ENCODE measurements at places on chromosomes 5 and 9. TPM values are rescaled to one million over a fixed set of nuclear protein-coding genes. Genes with fewer than 3 reads are reported as not detected.
A peak's percentile ranks its signal among the peaks of the same experiment; 100 is the strongest.

- DNase-seq, result no peak
These were observed 90.2 kb upstream of the CACNA1B start for GRCh38 chr9:137787381-137787780.

DNA sequence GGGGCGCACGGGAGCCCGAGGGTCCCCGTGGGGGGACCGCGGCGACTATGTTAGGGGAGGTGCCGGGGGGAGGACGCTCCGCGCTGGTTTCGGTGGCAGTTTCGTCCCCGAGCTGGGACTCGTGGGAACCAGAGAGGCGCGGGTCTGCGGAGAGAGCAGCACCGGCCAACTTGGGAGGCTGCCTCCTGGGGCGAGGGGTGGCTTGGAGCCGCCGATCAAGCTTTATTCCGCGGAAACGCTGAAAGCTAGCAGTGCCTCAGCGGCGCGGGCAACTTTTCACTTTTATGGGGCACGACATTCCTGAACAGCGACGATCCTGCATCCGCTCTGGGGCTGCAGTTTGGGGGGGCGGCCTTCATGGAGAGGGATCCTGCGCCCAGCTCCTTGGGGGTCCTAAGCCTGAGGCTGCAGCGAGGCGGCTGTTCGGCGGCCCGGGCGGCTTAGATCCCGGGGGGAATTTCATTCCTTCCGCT is 369 bp downstream of the OCLN start:
- peak; percentile 10 for DNase-seq

CD180 gene
- total RNA-seq, result not detected

GRCh38 chr5:154620411-154620810 is 134.8 kb upstream of the LARP1 start:
- no peak for DNase-seq

- peak; percentile 98 for DNase-seq
These were observed 30.4 kb downstream of the JADE2 start for GRCh38 chr5:134555890-134556311.

GRCh38 chr9:131623655-131624330 is 78.5 kb downstream of the PRRT1B start:
- DNase-seq, result no peak

DNA sequence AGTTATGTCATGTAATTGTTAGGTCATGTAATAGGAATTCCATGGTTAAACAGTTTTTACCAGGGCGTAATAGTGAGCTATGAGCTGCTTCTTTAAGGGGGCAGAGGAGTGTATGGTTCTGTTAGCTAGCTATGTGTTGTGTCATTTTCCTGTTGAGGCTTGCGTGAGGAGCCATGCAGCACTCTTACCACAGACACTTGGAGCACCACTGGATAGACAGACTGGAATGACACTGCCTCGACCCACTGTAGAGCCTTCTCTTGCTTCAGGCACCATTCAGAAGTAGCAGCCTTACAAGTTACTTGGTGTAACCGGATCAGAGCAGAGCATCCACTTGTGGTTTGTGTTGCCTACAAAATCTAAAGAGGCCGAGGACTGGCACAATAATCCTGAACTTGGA is 28.3 kb upstream of the STOM start:
- DNase-seq, result no peak

GRCh38 chr5:150263801-150264621 is 25.6 kb downstream of the CAMK2A start:
- no peak for DNase-seq

PCDHGA10 gene
- not detected for total RNA-seq

FAM153A gene
- total RNA-seq, result 65.4 TPM

GRCh38 chr9:6055216-6055615 is 39.8 kb upstream of the RANBP6 start:
- peak; percentile 58 for DNase-seq

IFNA21 gene
- total RNA-seq, result not detected

GRCh38 chr5:109038209-109038840 is 290.6 kb downstream of the FER start:
- DNase-seq, result no peak

DNA sequence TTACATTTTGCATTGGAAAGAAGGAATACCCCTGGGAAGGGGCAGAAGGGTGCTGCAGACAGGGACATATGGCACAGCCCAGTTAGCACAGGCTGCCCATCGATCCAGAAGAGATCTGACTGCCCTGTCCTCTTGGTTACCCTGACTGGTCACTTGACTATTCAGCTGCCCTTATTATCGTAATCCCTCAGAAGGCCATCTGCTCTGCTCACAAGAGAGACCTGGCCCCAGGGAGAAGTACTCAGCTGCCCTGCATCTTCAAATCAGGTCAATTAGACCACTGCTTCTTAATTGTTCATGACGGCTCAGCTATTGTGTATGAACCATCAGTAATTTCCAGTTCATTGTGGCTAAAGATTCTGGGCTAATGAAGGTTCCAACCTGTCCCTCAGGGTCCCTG is 345.0 kb downstream of the TLE1 start:
- no peak for DNase-seq

DNA sequence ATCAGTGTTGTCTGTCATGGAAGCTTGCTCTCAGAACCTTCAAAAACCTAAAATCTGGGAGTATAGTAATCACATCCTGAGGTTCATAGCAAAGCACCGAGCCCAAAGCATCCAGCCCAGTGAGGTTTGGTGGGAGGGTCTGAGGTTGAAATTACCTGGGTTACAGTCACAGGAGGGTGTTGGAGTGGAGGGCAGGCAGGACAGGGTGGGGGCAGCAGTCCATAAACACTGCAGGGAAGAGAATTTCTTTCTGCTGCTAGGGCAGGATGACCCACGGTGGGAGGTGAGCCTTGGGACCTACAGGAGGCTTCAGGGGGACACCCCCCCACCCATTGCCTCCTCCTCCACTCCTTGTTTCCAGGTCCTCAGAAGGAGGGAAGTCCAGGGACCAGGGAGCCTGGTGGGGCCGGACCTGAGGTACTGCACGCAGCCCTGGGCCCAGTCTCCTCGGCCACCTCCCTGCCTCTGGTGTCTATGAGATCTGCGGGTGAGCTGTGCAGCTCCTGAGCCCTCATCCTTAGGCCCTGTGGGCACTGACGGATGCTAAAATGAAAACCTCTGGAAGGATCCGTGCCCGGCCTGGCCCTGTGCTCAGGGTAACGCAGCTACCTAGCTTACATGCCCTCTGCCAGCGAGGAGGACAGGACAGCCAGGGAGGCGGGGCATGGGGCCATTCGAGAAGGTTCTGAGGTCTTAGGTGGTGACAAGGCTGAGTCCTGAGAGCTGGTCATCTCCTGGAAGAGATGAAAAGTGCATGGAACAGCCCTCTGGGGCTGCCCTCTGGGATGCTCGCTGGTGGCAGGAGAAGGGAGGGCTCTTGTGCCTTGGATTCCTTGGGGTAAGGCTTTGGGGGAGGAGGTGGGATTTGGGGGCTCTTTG is 1.8 kb upstream of the ADCY2 start:
- no peak for DNase-seq

DNA sequence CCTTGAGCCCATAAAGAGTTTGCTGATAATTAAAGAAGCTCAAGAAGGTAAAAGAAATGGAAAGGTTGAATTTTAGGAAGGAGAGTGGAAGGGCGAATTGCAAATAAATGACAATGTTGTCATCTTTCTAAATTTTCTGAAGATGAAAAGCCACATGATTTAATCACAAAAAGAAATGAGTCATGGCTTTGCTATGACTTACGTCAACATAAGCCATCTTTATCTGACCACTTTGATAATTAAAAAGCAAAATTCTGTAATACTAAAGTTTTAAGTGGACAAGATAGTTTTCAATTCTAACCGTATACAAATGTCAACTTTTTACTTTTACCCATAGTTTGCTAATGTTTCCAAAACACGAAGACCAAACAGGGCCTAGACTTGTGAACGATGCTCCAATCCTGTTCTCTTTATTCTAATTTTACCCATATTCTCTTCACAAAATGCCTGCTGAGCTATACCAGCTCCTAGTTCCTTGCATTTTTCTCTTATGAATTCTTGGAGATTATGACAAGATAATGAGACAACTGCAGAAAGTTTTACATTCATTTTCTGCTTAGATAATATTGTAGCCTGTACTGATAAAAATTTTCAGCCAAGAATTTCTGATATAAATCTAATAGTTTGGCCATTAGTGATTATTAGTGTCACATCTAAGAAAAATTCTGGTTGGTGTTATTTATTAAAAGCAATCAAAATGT is 21.8 kb upstream of the PRUNE2 start:
- DNase-seq, result no peak

DNA sequence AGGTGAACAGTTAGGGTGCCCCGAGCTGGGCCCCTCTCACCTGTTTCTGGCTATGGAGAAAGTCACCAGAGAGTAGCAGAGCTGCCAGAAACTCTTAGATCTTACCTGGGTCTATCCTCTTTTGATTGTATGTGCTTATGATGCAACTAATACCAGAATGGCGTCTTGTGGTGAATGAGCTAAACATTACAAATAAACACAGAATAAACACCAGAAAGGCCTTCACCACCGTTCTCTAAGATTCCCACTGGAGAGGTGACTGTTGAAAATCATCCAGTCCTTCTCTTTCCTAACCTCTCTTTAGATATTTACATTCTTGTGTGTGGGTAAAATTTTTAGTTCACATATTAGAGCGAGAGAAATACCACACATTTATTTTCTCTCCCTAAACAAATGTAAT is 241.7 kb upstream of the GAS1 start:
- no peak for DNase-seq

- no peak for DNase-seq
These were observed 8.5 kb upstream of the MGAT1 start for GRCh38 chr5:180810959-180811622.

GRCh38 chr9:108634204-108634603 is 221.6 kb downstream of the ACTL7B start:
- DNase-seq, result no peak

CCDC183 gene
- total RNA-seq, result 0.20 TPM

GRCh38 chr9:134218230-134218629 is 53.9 kb upstream of the RNU6ATAC start:
- DNase-seq, result no peak

- no peak for DNase-seq
These were observed 453.9 kb downstream of the ENC1 start for GRCh38 chr5:74186356-74187315.

DNA sequence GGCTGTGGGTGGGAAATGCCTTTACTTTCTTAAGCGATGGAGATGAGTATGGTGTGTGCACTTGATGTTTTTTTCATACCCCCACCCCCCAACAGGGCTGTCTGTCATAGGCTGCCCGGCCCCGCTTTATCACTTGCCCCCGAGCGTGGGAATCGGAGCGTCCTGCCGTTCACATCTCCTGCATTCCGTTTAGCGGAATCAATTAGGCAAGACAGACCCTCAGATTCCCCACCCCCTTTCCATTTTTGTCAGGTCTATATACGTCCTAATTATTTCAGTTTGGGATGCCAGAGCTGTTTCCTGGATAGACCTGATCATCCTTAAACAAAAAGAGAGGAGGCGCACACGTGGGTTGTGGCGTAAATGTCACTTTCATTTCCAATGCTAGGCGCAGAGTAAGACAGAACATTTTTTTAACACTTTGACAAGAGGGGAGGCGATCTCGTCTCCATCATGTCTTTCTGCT is 217.2 kb downstream of the MEF2C start:
- no peak for DNase-seq

GRCh38 chr5:3024976-3025375 is 273.5 kb upstream of the IRX2 start:
- DNase-seq, result no peak

- no peak for DNase-seq
These were observed 16.7 kb upstream of the RPL26L1 start for GRCh38 chr5:172942556-172942955.

PCDHGB5 gene
- not detected for total RNA-seq

GRCh38 chr5:52964138-52964537 is 25.0 kb upstream of the ITGA2 start:
- no peak for DNase-seq

- DNase-seq, result no peak
These were observed 15.2 kb downstream of the ZBTB5 start for GRCh38 chr9:37449862-37450632.

CLK4 gene
- 24.2 TPM for total RNA-seq

GRCh38 chr9:128163027-128163515 is 3.0 kb downstream of the BBLN start:
- no peak for DNase-seq

- no peak for DNase-seq
These were observed 154.0 kb downstream of the GDNF start for GRCh38 chr5:37685816-37686215.

DNA sequence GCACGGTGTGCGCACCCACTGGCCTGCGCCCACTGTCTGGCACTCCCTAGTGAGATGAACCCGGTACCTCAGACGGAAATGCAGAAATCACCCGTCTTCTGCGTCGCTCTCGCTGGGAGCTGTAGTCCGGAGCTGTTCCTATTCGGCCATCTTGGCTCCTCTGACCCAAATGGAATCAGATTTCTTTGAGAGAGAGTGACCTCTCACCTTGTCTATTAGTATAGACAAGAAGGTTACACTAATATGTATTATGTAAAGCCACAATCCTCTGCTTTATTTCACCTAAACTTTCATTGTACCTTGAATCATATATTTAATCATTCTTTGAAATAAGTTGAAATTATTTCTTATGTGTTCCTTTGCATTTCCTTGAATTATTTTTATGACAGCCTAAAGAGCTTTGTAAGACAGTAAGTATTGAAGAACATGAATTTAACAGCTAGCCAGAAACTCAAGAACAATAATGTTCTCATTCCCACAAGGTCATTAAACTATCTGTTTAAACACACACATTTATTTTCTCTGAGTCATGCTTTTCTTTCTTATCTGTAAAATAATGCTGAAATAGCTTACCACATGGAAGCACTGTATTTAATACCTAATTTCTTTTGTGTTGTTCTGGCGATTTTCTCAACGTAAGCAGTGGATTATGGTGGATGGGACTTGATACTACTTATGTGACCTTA is 91.8 kb upstream of the DMRTA1 start:
- DNase-seq, result no peak

LURAP1L gene
- not detected for total RNA-seq

GRCh38 chr9:13606586-13606985 is 327.1 kb upstream of the MPDZ start:
- DNase-seq, result no peak

DNA sequence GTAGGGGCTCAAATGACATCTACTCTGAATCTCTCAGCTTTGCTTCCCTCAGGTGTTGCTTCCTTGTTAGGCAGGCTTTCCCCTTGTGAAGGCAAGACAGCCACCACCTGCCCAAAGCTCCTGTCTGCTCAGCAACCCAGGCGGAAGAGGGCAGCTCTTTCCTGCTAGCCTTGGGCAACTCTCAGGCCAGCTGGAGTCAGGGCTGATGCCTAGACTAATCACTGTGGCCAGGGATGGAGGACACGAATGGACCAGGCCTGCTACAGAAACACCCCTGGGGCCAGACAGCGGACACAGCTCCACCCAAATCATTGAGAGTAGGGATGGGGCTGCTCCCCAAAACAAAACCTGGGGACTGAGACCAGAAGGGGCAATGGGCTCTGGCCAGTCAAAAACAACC is 138.0 kb downstream of the MTX3 start:
- no peak for DNase-seq

IL33 gene
- not detected for total RNA-seq

FGF10 gene
- total RNA-seq, result not detected

- DNase-seq, result no peak
These were observed 19.7 kb downstream of the STK10 start for GRCh38 chr5:172168311-172168710.

TXNDC8 gene
- total RNA-seq, result not detected

- no peak for DNase-seq
These were observed 415.9 kb downstream of the EFNA5 start for GRCh38 chr5:107254902-107255234.

SH3RF2 gene
- not detected for total RNA-seq

PCDHB14 gene
- total RNA-seq, result not detected

Data from activated CD8-positive, alpha-beta T cell treated with anti-CD3 and anti-CD28 coated beads for 36 hours (primary cell).